ENCODE measurements at places on chromosomes 11 and 22.
A peak's percentile ranks its signal among the peaks of the same experiment; 100 is the strongest.

DNA sequence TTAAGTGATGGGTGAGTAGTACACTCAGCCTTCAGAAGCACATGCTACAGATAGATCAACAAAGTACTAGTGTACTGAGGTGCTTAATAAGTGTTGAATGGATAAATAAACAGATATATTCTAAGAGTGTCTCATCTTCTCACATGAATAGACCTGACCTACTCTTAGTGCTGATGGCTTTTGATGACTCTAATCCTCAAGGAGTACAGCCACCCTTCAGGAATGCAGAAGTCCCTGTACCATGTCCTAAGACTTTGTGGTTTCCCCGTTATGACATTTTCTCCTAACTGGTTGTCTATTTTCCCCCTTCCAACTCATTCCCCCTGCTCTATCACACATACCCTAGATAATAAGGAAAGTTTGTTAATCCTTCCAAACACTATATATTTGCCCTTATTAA lies 61.6 kb downstream of the C11orf65 start:
- DNase-seq: no peak

GRCh38 chr11:68509066-68509465 lies 48.5 kb downstream of the PPP6R3 start:
- peak; percentile 64 for DNase-seq

DNA sequence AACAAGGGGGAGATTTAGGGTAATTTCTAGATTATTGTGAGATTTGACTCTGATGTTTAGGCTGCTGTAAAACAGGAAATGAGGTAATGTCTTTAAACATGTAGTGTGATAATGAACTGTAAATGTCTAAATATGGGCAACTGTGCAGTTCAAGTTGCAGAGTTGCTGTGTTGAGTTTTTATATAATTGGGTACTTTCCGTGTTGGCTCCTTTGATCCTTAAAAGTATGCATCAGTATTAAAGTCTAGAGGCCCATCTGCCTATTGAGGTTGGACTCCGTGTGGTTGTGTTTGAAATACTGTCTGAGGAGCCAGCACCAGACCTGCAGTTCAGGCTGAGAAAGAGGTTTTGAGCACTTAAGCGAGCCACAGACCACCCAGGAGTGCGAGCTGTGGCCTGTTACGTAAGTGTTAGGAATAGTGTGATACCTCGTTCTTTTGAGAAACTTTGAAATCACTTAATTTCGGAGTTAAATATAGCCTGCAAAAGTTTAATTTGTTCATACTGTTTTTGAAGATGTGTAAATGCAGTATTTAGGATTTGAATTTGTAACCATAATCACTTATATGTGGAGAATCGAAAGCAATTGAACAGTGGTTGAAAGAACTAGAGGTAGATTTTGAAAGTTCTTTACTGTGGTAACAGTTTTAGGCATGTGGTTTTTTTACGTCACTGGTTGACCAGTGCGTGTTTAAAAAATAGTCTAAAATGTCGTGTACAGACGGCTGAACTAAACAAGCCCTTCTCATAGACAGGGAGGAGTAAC lies 9.0 kb downstream of the FAM118A start:
- peak; percentile 6 for DNase-seq

GRCh38 chr11:105100206-105100605 lies 39.4 kb downstream of the CARD18 start:
- DNase-seq: no peak

DNA sequence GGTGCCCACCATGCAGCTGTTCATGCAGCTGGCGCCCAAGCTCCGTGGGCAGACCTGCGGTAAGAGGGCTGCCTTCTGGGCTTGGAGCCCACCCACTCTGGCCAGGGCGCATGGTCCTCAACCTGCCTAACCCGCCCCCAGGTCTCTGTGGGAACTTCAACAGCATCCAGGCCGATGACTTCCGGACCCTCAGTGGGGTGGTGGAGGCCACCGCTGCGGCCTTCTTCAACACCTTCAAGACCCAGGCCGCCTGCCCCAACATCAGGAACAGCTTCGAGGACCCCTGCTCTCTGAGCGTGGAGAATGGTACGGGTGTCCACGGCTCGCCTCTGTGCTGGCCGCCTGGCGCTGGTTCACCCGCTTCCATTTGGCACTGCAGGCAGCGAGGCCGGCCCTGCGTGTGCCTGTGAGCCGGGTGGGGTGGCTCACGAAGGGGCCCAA lies 11.0 kb downstream of the MUC5AC start:
- no peak for DNase-seq

DNA sequence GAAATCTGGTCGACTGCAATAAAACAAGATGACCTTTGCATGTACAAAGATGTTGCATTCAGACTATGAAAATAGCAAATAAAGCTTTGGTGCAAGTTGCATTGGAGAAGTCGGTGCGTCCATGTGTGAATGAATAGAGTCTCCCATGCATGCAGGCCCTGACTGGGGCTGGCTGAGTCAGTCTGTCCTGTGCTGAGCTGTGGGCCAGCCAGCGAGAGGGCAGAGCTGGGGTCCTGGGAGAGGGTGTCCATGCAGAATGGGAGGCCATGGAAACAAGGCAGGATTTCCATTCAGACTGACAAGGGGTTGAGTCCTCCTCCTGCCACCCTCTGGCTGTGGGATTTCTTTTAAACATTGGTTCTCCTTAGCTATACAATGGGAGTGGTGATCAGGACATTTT lies 2.3 kb upstream of the CRYBB3 start:
- DNase-seq: no peak

GRCh38 chr11:93652161-93652597 lies 9.3 kb upstream of the CEP295 start:
- DNase-seq: peak; percentile 28

GRCh38 chr11:130062026-130062425 lies 7.7 kb upstream of the APLP2 start:
- DNase-seq: no peak

GRCh38 chr22:22080270-22080669 lies 97.7 kb upstream of the TOP3B start:
- DNase-seq: no peak

- DNase-seq: no peak
Observed at GRCh38 chr11:8937159-8937558, 4.4 kb upstream of the C11orf16 start.

DNA sequence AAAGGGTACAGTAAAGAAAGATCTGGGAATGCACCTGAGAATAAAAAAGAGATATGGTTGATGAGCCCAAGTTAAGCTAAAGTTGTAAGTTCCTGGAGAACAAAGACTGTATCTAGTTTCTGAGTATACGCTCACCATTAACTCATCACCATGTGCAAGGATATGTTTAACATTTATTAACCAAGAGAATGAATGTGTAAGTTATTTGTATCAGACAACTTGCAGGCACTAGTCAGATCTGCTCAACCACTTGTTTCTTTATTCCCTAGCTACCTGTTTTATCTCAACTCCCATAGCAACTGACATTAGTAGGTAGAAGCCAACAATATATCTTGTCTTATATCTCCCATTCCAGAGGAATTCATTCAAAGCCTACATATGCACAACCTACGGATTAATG lies 74.9 kb upstream of the KCNA4 start:
- no peak for DNase-seq

DNA sequence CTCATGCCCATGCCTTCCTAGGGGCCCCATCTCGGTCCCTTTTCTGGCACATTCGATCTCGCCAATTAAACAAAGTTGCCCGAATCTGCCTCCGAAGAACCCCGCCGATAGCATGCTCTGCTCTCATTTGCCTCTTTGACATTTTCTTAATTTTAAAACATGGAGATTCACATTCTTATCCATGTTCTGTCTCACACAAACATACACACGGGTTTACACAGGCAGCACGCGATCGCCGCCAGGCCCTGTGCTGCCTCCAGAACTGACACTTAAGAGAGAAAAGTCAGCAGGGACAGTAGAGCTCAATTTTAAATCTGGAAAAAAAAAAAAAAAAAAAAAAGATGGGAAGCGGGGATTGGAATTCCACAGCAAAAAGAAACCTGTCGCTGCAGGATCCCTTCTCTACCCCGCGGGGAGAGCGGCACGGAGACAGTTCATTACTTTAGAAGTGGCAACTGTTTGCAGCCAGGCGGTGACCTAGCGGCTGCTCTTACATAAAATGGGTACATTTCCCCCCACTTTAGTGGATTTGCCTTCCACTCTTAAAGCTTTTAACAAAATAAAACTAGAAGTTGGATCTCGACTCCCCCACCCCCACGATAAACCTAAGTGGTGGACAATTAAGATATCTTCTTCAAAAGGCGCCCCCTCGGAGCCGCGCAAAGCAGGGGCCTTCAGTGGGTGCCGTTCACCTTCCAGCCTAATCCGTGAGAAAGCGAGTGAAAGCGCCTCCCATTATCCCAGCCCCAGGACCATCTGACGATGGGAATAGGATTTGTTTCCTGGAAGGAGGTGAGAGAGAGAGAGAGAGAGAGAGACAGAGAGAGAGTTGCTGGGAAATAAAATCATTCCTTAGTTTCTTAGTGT lies 13.7 kb downstream of the PAX6 start:
- no peak for DNase-seq

- DNase-seq: no peak
Observed at GRCh38 chr11:111363985-111364384, 15.1 kb downstream of the POU2AF1 start.

- DNase-seq: no peak
Observed at GRCh38 chr11:75496305-75496752, 29.4 kb downstream of the GDPD5 start.

DNA sequence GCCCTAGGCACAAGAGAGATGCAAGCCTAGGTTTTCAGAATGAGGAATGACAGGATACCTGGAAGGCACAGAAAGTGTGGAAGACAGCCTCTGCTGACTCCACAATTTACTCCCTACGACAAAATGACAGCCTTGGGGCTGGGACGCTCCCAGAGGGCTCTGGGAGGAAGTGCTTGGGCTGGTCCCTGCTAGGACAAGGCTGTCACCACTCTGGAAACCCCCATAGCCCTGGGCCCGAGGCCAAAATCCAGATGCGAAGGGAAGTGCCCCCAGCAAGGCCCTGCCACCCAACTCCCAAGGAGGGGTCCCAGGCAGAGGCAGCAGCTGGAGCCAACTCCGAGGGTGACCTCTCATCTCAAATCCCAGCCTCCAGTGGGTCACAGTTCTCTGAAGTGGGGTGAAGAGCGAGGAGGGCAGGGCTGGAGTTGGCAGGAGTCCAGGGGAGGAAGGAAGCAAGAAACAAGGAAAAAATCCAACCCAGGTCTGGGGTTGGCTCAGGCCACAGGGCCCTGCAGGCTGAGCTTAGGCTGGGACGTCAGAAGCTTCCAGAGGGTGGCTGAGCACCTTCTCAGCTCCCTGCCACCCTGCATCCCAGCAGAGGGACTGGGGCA lies 6.3 kb upstream of the CDC42EP2 start:
- DNase-seq: no peak

- DNase-seq: no peak
Observed at GRCh38 chr11:46159680-46160079, 38.4 kb upstream of the PHF21A start.

DNA sequence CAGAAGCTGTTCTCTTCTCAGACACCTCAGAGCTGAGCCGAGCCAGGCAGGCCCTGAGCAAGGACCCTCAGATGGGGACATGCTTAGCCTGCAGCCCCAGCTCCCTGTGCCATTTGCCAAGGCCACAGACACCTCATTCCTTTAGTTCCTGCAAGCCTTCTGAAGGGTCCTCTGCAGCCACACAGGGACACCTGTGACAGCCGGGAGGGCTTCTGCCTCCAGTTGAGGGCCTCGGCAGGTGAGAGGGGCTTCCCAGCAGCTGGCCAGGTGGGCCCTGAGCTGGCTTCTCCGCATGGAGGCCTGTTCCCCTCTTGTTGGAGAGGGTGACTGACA lies 18.2 kb downstream of the INCENP start:
- no peak for DNase-seq
